ENCODE measurements at places on chromosomes 6 and 20.

GRCh38 chr6:135438907-135439535 lies 58.5 kb downstream of the AHI1 start:
- no peak for DNase-seq

DNA sequence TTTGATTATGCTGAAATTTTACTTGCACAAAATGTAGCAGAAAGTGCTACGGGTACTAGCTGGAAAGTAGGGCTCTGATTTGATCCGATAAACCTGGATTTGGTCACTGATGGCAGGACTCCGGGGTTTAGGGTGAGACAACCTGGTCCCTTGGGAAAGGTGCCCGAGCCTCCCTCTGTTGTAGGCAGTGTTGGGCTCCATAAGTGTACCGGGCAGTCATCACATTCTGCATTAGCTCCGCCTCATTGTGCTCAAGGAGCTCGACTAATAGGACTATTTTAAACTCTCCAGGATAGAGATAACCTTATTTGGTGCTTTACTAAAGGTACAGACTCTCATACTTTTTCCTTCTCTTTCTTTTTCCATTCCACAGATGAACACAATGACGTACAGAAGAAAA lies 117.6 kb downstream of the UTRN start:
- DNase-seq, result no peak

DNA sequence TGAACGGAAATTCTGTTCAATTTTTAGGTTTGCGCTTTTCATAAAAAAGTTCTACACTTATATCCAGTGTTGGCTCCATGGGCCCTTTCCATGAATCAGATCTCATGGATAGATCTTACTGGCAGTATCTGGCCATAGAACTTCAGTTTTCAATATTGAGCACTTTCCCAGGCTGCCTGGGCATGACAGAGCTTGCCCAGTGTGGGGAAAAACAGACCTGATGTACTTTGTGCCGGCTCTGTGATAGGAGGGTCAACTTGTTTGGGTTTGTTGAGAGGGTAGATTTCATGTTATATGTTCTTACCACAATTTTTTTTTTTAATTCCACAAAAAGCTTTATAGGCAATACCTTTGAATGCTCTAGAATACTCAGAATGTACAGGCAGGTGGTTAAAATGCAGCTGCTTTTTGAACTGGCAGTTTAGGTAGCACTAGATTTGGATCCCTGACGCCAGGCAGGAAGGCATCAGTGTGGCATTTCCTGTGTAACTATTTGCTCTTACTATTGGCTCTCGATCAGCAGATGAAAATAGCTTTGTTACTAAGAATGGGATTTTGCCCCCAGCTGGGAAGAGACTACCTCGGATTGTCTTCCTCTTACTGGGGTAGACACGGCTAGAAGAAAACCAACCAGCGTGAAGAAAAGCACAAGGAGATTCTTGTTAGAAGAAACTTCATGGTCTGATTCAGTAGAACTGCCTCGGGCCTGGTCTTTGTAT lies 404.9 kb upstream of the SOX4 start:
- DNase-seq, result no peak

DNA sequence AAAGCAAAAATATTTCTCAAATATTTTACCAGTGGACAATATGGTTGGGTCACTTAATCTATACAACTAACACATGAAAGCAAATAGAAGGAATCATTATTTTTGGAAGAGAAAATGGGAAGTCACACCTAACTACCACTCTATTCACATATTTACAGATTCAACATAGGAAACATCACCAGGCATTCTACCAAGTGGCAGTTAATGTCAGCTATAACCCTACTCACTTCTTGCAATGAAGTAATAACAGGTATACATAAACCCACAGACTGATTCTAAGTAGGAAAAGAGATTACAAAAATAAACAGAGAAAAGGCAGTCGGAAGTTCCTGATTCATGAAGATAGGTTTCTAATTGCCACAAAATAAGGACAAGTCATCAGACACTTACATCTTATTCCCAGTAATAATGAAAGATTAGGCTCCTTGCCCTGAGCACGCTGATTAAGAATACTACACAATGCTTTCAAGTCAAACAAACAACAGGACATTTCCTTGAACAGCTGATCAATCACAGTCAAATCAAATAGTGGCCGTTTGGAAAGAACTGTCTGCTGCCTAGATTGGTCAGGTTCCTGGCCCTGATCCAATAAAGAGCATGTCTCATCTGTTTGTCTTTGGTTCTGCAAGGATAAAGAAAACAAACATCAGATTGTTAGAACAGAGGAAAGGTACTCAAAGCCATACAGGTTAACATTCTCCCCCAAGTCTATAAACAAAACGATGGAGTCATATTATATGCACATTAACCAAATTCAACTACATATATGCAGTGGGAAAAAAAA lies 79.2 kb upstream of the PLN start:
- DNase-seq, result no peak

DNA sequence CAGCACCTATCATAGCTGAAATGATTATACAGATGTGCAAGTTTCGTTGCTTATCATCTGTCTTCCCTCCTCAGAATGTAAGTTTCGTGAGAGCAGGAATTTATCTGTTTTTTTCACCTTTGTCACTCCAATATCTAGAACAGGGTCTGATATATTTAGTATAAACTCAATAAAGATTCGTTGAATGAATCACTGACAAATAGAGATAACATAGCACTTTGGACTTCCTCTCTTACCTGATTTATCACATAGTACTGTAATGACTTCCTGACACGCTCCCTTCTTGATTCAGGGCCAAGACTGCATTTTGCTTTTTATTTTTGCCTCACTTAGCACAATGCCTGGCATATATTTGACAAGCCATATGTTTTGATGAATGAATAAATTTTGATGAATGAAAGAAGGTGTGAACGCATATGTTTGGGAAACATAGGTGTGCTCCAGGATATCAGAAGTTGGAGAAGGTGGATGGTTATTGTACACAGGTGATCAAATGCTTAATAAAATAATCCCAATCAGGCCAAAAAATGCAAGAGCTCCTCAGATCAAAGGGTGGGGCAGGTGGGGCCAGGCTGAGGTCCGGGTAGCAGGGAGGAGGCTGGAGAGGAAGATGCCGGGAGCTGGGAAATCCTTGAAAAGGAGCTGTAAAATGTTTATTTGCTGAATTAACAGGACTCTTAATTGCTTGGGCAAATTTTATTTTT lies 33.0 kb downstream of the PIM1 start:
- no peak for DNase-seq

- DNase-seq, result no peak
These were observed 15.9 kb downstream of the UNC5CL start for GRCh38 chr6:41023114-41023513.

GRCh38 chr6:143747347-143747842 lies 69.6 kb downstream of the PHACTR2 start:
- DNase-seq, result no peak

DNA sequence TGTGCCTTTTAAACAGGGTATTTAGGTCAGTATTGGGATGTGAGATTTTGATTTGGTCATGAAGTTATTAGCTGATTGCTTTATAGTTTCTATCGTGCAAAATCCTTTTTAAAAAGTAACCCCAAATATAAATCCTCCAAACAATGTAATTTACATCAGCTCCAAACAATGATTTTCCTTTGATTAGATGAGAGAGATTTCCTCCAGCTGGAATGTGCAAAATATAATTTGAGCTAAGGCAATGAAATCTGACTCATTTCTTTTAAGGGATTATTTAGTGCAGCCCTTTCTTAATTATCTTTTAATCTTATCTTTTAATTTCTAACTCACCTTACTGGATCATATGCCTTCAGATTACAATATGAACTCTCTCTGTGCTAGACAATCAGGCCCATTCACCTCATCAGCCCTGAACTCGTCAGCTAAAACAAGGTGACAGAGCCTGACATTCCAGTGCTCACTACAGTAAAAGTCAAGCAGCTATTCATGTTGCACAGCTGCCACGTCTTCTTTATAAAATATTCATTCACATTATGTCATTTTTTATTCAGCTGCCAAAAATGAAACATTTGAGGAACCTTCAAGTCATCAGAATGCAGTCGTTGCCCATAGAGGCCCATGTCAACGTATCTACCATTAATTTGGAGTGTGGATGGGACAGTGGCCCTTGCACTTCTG lies 440.1 kb downstream of the CBLN4 start:
- DNase-seq, result no peak

GRCh38 chr20:41717483-41717882 lies 99.3 kb upstream of the CHD6 start:
- no peak for DNase-seq

GRCh38 chr20:50219600-50219999 lies 29.0 kb downstream of the CEBPB start:
- DNase-seq, result no peak

GRCh38 chr6:33064723-33065122 lies 8.7 kb downstream of the HLA-DPA1 start:
- DNase-seq, result no peak

DNA sequence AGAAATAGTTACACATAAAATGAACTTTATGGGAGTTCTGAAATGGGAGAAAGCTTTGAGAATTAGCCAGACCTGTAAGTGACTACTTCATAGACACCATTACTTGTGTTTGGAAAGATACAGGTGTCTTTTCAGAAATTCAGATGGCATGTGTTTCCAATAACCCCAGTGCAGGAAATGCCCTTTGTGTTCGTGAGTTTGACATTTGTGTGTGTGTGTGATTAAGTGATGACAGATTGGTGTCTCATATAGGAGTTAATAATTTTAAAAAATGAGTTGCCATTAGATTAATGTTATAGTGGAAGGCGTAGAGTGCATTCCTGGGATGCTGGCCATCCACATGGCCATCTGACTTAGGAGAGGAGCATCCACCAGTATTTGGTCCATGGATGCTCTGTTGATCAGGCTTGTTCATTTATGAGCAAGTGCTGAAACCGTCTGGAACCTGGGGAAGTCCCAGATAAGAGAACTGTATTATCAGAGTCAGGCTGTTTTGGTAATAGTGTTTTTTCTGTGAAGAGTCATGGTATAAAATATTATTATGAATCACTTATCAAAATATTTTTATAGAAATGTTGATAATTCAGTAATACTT lies 3.1 kb downstream of the STK4 start:
- no peak for DNase-seq

Data from stimulated activated CD4-positive, alpha-beta T cell treated with anti-CD3 and anti-CD28 coated beads, Interleukin-2, amount 100 ng/mL, for 24 hours (primary cell).